ENCODE measurements at places on chromosomes 6 and 20. TPM values are rescaled to one million over a fixed set of nuclear protein-coding genes. Genes with fewer than 3 reads are reported as not detected.

The OOEP gene
- not detected for total RNA-seq

The OTOR gene
- total RNA-seq = not detected

The IRF4 gene
- total RNA-seq = 0.40 TPM

The GRIK2 gene
- total RNA-seq = not detected

The NMBR gene
- total RNA-seq = not detected

The CENPQ gene
- total RNA-seq = 4.9 TPM

The EPHA7 gene
- 0.95 TPM for total RNA-seq

The MUC21 gene
- 219 TPM for total RNA-seq

The GNAS-AS1 gene
- total RNA-seq = not detected

The SDC4 gene
- 130 TPM for total RNA-seq

The LST1 gene
- 5.1 TPM for total RNA-seq

The CALHM6 gene
- total RNA-seq = 7.8 TPM

The INSM1 gene
- not detected for total RNA-seq

The IL20RA gene
- 20.7 TPM for total RNA-seq

The PABPC1L gene
- total RNA-seq = 5.9 TPM

The ADGRG6 gene
- total RNA-seq = 22.3 TPM

The RIMS1 gene
- 0.53 TPM for total RNA-seq

The NTSR1 gene
- 0.09 TPM for total RNA-seq

The BICRAL gene
- 13.9 TPM for total RNA-seq

The KHDC1 gene
- not detected for total RNA-seq

The KIF6 gene
- total RNA-seq = not detected

The DPPA5 gene
- not detected for total RNA-seq

The LINC00237 gene
- total RNA-seq = not detected

GRCh38 chr6:56842686-56843475 lies 112.0 kb upstream of the BEND6 start:
- peak overlapping the region; percentile 68 for H3K4me3 ChIP-seq
- no peaks in the 10 kb centered on the region for H3K36me3 ChIP-seq
- no peak for DNase-seq
- H3K27me3 ChIP-seq = no peaks in the 10 kb centered on the region

DNA sequence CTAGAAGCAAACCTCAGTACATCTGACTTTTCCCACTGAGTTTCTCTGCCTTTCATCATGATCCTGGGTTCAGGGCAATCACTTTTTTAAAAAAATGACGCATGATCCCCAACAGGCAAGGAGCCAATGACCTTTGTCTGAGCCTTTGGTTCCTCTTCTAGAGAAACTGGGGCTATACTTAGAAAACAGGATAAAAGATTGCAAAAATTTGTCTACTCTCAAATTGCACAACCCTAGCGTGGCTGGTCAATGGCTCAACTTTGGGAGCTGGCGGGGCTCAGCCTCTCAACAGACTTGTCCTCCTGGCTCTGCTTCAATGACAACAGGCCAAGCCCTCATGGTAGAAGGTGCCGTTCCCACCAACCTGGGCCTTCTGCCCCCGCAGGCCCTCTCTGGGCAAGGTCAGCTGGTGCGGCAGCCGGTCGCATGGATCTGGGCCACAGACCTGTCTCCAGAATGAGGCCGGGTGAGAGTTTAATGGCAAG lies 48.7 kb downstream of the PDYN start:
- H3K27ac ChIP-seq = peak overlapping the region; percentile 81
- no peaks in the 10 kb centered on the region for H3K36me3 ChIP-seq
- no peak overlapping the region for H3K4me3 ChIP-seq
- no peak for DNase-seq
- no peaks in the 10 kb centered on the region for H3K27me3 ChIP-seq

GRCh38 chr6:108561742-108562502 lies 1.2 kb downstream of the FOXO3 start:
- no peaks in the 10 kb centered on the region for H3K27me3 ChIP-seq
- no peak for DNase-seq
- peaks cover 60% of the 10 kb centered on the region for H3K4me1 ChIP-seq
- H3K4me3 ChIP-seq = peak overlapping the region; percentile 69
- H3K36me3 ChIP-seq = peaks cover 7% of the 10 kb centered on the region

DNA sequence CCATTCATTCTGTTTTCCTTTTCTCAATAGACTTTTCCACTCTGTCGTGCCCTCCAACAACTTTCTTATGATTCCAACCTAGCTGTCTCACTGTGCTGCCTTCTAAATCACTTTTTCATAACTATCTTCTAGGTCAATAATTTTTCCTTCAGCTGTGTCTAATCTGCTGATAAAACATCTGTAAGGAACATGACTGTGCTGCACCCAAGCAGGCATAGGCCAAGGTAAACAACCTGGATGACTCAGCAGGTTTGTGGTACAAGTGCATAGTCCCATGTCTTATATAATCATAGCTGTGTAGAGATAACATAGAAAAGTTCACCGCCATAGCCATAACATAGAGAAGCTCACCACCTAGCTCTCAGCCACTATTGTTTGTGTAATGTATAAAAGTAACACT lies 332.3 kb downstream of the PLCB1 start:
- H3K4me1 ChIP-seq = no peaks in the 10 kb centered on the region
- no peaks in the 10 kb centered on the region for H3K36me3 ChIP-seq
- no peak for DNase-seq
- H3K4me3 ChIP-seq = no peak overlapping the region
- no peak overlapping the region for H3K27ac ChIP-seq
- no peaks in the 10 kb centered on the region for H3K27me3 ChIP-seq

GRCh38 chr6:157380779-157381561 lies at the start of gene ZDHHC14:
Gene ZDHHC14 (plus strand): TSS chr6:157381190.
- DNase-seq = peak; percentile 57
- peaks cover 5% of the 10 kb centered on the region for H3K4me1 ChIP-seq
- peak within 1 kb of the TSS; percentile 96 for H3K4me3 ChIP-seq
- H3K27ac ChIP-seq = peak within 1 kb of the TSS; percentile 94
- no peaks in the 10 kb centered on the region for H3K27me3 ChIP-seq
- no peaks in the 10 kb centered on the region for H3K36me3 ChIP-seq

DNA sequence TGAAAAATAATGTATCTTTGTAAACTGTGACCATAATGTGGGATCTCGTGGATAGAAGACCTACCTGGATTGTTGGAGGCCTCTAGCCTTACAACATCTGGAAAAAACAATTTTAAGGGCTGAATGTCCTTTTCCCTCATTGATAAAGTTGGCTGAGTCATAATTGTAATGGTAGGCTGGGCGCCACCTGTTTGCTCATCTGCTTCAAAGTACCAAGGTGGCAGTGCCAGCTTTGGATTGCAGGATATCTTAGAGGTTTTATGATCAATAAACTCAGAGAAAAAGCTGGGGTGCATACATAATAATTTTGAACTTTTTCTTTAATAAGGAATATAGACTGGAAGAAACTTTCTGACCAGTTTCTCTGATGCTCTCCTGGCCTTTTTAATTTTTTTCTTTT lies 653.4 kb downstream of the MMUT start:
- H3K27me3 ChIP-seq = no peaks in the 10 kb centered on the region
- no peaks in the 10 kb centered on the region for H3K4me1 ChIP-seq
- H3K36me3 ChIP-seq = no peaks in the 10 kb centered on the region

- H3K36me3 ChIP-seq = no peaks in the 10 kb centered on the region
- no peak overlapping the region for H3K27ac ChIP-seq
- H3K4me3 ChIP-seq = no peak overlapping the region
- no peak for DNase-seq
Observed at GRCh38 chr6:41629128-41629527, 9.1 kb upstream of the MDFI start.

- H3K36me3 ChIP-seq = no peaks in the 10 kb centered on the region
- DNase-seq = no peak
- no peak overlapping the region for H3K4me3 ChIP-seq
Observed at GRCh38 chr6:11330413-11330760, 97.9 kb upstream of the NEDD9 start.

- H3K4me1 ChIP-seq = peaks cover 27% of the 10 kb centered on the region
- no peak for DNase-seq
- H3K36me3 ChIP-seq = no peaks in the 10 kb centered on the region
Observed at GRCh38 chr6:50840112-50840810, 21.6 kb downstream of the TFAP2B start.

GRCh38 chr6:125104425-125104824 lies 49.1 kb upstream of the TPD52L1 start:
- DNase-seq = no peak
- H3K36me3 ChIP-seq = no peaks in the 10 kb centered on the region
- H3K4me1 ChIP-seq = no peaks in the 10 kb centered on the region
- H3K4me3 ChIP-seq = no peak overlapping the region
- no peaks in the 10 kb centered on the region for H3K27me3 ChIP-seq

GRCh38 chr6:132907914-132908313 lies 93.5 kb downstream of the RPS12 start:
- H3K4me1 ChIP-seq = no peaks in the 10 kb centered on the region
- no peak for DNase-seq
- no peak overlapping the region for H3K4me3 ChIP-seq
- no peaks in the 10 kb centered on the region for H3K36me3 ChIP-seq
- no peaks in the 10 kb centered on the region for H3K27me3 ChIP-seq

DNA sequence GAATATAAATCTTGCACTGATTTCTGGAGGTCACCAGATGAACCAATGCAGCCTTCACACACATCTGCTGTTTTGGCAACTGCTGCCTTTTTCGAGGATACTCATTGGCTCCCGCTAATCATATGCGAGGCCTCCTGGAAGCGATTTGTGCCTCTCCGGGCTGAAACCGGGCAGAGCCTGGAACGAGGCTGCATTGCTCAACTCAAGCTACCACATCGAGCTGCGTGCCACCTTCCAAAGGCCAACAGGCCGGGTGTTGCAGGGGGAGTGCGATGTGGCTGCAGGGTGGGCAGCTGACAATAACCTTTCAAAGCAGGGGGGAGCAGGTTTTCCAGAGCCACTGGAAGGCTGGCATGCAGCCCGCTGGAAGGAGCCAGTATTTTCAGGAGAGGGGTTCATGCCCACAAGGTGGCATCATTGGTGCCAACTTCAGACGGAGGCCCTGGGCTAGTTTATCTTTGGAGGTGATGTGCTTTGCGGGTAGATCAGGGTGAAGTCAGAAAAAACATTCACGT lies 122.6 kb upstream of the IFNGR1 start:
- peaks cover 33% of the 10 kb centered on the region for H3K4me1 ChIP-seq
- no peak for DNase-seq
- no peaks in the 10 kb centered on the region for H3K27me3 ChIP-seq
- H3K36me3 ChIP-seq = no peaks in the 10 kb centered on the region
- H3K27ac ChIP-seq = no peak overlapping the region
- H3K4me3 ChIP-seq = no peak overlapping the region

GRCh38 chr20:3672547-3673171 lies 9.2 kb downstream of the ADAM33 start:
- peaks cover 13% of the 10 kb centered on the region for H3K4me1 ChIP-seq
- H3K36me3 ChIP-seq = no peaks in the 10 kb centered on the region
- peaks cover 5% of the 10 kb centered on the region for H3K27me3 ChIP-seq
- DNase-seq = no peak

- no peak overlapping the region for H3K27ac ChIP-seq
- H3K4me1 ChIP-seq = peaks cover 34% of the 10 kb centered on the region
- no peaks in the 10 kb centered on the region for H3K36me3 ChIP-seq
- H3K4me3 ChIP-seq = no peak overlapping the region
Observed at GRCh38 chr20:1931830-1932229, 36.6 kb downstream of the SIRPA start.

DNA sequence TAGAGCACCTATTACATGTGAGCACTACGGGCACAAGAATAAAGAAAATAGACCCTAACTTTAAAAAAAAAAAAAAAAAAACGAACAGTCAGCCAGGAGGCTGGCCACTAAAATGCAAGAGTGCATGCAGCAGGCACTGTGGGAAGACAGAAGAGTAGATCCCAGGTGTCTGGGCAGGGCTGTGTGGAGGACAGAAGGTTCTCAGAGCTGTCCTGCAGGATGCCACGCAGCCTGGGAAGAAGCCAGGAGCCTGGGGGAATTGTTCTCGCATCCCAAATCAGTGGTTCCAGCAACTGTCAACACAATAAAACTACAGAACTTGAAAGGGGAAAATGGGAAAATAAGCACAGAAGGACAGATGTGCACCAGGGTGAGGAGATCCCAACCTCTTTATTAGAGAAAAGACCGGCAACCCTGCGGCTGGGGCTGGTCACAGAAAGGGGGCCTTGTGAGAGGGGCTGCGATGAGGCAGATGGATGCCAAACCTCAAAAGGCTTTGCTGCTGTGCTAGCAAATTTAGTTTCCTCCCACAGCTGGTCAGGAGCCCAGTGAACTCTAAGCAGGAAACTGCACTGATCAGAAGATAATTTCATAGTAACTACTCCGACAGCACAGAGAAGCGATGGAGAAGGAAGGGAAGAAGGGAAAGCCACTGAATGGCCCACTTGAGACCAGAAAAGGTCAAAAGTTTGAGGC lies 30.9 kb downstream of the MAP3K5 start:
- peak overlapping the region; percentile 32 for H3K27ac ChIP-seq
- H3K4me1 ChIP-seq = peaks cover 73% of the 10 kb centered on the region
- no peaks in the 10 kb centered on the region for H3K36me3 ChIP-seq
- peak overlapping the region; percentile 8 for H3K4me3 ChIP-seq
- DNase-seq = no peak

GRCh38 chr6:157813191-157813590 lies 9.9 kb upstream of the SNX9 start:
- no peaks in the 10 kb centered on the region for H3K36me3 ChIP-seq
- no peak for DNase-seq
- peak overlapping the region; percentile 48 for H3K27ac ChIP-seq
- H3K4me1 ChIP-seq = peaks cover 29% of the 10 kb centered on the region

- H3K4me1 ChIP-seq = no peaks in the 10 kb centered on the region
- H3K27me3 ChIP-seq = no peaks in the 10 kb centered on the region
- H3K4me3 ChIP-seq = no peak overlapping the region
- H3K36me3 ChIP-seq = no peaks in the 10 kb centered on the region
- no peak for DNase-seq
Observed at GRCh38 chr20:4717816-4718570, 3.7 kb upstream of the PRND start.

DNA sequence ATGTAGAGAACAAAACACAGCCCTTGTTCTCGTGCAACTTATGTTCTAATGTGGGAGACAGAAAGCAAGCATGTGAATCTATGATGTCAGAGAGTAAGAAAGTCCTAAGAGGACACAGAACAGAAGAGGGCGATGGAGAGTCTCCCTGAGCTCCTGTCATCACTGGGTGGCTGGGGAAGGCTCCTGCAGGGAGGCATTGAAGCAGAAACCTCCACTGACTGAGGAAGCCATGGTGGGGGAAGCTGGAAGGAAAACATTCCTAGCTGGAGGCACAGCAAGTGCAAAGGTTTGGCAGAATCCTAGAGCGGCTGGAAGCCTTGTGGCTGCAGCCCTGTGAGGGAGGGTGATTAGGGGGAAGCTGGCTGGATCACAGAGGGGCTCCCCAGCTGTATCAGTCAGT lies 248.0 kb downstream of the CDH26 start:
- DNase-seq = no peak
- peaks cover 4% of the 10 kb centered on the region for H3K4me1 ChIP-seq
- no peaks in the 10 kb centered on the region for H3K27me3 ChIP-seq
- no peak overlapping the region for H3K4me3 ChIP-seq

- H3K27me3 ChIP-seq = no peaks in the 10 kb centered on the region
- no peak for DNase-seq
- no peak overlapping the region for H3K27ac ChIP-seq
- H3K4me3 ChIP-seq = no peak overlapping the region
- no peaks in the 10 kb centered on the region for H3K36me3 ChIP-seq
- H3K4me1 ChIP-seq = no peaks in the 10 kb centered on the region
Observed at GRCh38 chr6:123565529-123565928, 71.2 kb downstream of the TRDN start.
